Umbilical cord (tissue), 2 donors: ENCODE measurements at places on chromosomes 2 and 18. TPM values are rescaled to one million over a fixed set of nuclear protein-coding genes. Genes with fewer than 3 reads are reported as not detected.
A peak's percentile ranks its signal among the peaks of the same experiment; 100 is the strongest.

ZNF892 gene
- 21.2 TPM for total RNA-seq

FNDC4 gene
- 3.1 TPM for total RNA-seq

ARHGEF4 gene
- 8.9 TPM for total RNA-seq

C2orf92 gene
- total RNA-seq: 17.3 TPM

LBX2 gene
- not detected for total RNA-seq

TWIST2 gene
- 32.0 TPM for total RNA-seq

KATNAL2 gene
- total RNA-seq: 2.9 TPM

POTEC gene
- total RNA-seq: 0.72 TPM

DNA sequence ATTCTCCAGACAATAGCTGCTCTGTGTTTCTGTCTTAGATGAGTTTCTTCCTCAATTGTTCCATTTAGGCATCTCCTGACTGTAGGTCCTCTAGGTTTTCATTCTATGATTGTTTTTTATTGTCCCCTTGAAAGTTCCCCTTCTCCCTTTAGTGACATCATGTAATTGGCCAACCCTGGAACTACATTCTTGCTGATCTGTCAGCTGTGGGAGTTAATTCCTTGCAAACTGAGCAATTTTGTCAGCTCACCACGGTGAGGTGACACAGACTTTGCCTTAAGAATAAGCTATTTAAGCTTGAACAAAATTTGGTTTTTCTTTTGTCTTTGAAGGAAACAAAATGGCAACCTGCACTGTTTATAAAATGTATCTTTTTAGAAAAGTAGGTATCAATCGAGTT is 95.9 kb downstream of the TXNL1 start:
- DNase-seq: no peak

DNA sequence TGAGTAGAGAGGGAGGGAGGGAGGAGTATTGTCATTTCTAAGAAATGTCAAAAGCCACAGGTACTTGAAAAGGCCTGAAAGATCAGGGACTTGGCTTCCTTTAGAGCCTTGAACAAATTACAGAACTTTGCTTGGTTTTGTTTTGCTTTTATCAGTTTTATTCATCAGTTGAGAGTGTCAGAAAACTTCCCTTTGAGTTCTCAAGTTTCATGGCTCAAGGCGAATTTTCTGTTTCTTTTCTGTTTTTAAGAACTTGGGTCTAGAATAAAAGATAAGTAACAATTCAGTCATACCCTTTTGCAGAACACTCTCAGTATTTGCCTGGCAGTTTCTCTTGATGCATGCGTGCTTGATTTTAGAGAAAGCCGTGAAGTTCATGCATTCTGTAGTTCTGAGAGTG is 531.9 kb downstream of the PARD3B start:
- DNase-seq: peak; percentile 44

GRCh38 chr2:122340246-122340645 is 584.8 kb downstream of the TSN start:
- no peak for DNase-seq

DNA sequence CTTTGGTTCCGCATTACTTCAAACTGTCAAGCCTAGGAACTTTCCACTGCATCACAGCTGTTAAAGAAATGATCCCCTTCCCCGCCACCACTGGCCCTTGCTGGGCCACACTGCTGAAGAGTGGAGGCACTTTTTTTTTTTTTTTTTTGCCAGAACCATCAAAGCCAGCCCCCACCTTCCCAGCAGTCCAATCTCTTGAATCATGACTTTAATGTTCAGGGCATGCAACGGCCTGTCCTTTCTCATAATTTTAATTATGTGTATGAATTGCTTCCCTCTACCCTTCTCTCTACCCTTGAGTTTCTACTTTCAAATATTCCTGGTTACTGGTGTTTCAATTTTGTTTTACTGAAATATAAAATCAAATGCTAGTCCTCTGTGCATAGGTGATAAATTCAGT is 102.1 kb upstream of the LMAN1 start:
- DNase-seq: no peak

GRCh38 chr2:105969552-105969951 is 224.5 kb downstream of the UXS1 start:
- DNase-seq: no peak

GRCh38 chr18:79071037-79071436 is 1.8 kb downstream of the ATP9B start:
- no peak for DNase-seq

- DNase-seq: no peak
These were observed 45.9 kb downstream of the ST6GAL2 start for GRCh38 chr2:106839849-106840595.

- DNase-seq: no peak
These were observed 216.6 kb downstream of the SS18 start for GRCh38 chr18:25873833-25874232.

GRCh38 chr2:37026050-37026449 is 58.1 kb downstream of the HEATR5B start:
- no peak for DNase-seq

- peak; percentile 80 for DNase-seq
These were observed 102.4 kb downstream of the COL3A1 start for GRCh38 chr2:189076572-189076971.

DNA sequence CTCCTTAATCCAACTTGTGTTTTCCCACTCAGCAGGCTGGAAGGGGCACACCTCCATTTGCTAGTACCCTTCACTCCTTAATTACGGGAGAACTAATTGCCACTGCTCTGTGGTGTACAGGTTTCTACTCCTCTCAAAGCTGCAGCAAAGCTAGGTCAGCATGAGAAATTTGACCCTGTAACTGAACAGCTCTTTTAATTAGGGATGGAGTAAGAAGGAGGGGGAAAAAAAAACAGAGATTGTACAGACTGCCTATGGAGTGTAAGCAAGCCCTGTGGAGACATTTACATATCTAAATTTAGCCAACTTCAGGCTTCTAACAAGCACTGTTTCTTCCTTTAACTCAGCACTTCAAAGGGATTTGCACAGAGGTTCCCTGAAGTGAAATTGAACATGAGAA is 629.7 kb upstream of the SETBP1 start:
- DNase-seq: peak; percentile 14

- no peak for DNase-seq
These were observed 59.6 kb downstream of the ATOH8 start for GRCh38 chr2:85813211-85813981.
